Right ventricle myocardium superior (tissue), 1 donor: ENCODE measurements at places on chromosomes 6 and 20. TPM values are rescaled to one million over a fixed set of nuclear protein-coding genes. Genes with fewer than 3 reads are reported as not detected.

Gene COX4I2
- total RNA-seq, result 9.3 TPM

Gene METTL24
- total RNA-seq, result 0.91 TPM

Gene CLDN20
- not detected for total RNA-seq

Gene MAS1
- not detected for total RNA-seq

Gene POPDC3
- total RNA-seq, result 50.1 TPM

Gene KIF25
- total RNA-seq, result 0.35 TPM

Gene RAD21L1
- total RNA-seq, result not detected

Gene IPCEF1
- 1.3 TPM for total RNA-seq

Gene HSPA12B
- total RNA-seq, result 16.6 TPM
